ENCODE measurements at places on chromosomes 5 and 9.

- no peak for DNase-seq
Measured at GRCh38 chr9:19999491-20000057, 210.7 kb upstream of the SLC24A2 start.

GRCh38 chr9:109857336-109857735 is 77.3 kb downstream of the PALM2AKAP2 start:
- no peak for DNase-seq

GRCh38 chr9:137358126-137358525 is 56.1 kb upstream of the NRARP start:
- DNase-seq: no peak

- no peak for DNase-seq
Measured at GRCh38 chr5:36721664-36722235, 115.3 kb downstream of the SLC1A3 start.

DNA sequence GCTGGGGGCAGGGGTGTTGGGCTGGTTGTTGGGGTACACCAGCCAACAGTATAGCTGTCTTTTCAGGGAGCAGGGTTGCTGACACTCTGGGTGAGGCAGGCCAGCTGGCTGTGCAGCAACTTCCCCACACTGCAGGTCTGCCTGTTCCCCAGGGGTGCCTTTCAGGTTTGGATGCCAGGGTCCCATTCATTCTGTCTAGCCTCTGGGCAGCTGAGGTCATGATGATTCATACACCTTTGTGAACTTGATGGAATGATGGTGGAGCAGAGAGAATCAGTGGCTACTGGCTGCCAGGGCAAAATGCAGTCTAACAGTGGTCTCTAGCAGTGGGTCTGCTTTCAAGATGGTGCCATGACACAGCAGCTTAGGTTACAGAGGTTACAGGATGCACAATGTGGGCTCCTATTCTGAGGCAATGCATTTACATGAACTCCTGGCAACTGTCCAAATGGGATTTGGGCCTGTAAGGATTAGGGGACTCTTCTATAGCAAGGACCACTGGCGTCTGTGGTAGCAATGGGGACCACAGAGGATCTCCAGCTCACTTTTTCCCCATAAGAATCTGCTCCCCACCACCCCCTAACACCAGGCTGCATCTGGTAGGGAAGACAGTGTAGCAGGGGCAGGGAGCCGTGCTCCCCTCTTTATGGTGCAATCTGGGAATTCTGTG is 103.7 kb downstream of the FEM1C start:
- no peak for DNase-seq

DNA sequence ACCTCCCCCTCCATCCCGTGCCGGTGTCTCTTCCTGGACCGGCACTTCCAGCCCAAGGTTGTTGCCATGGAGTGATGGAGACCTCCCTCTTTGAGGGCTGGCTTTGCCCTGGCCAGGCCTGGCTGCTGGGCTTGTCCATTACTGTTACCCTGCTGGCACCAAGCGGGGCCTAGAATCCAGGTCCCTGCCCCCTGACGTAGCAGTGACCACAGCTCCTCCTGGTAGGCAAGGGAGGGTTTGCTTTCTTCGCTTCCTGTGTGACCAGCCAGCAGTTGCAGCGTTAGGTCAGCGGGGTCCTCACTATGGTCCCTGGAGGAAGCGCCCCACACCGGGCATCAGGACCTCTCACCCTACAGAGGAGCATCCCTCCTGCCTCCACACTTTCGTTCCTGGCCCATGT is 146.7 kb upstream of the COL5A1 start:
- no peak for DNase-seq

DNA sequence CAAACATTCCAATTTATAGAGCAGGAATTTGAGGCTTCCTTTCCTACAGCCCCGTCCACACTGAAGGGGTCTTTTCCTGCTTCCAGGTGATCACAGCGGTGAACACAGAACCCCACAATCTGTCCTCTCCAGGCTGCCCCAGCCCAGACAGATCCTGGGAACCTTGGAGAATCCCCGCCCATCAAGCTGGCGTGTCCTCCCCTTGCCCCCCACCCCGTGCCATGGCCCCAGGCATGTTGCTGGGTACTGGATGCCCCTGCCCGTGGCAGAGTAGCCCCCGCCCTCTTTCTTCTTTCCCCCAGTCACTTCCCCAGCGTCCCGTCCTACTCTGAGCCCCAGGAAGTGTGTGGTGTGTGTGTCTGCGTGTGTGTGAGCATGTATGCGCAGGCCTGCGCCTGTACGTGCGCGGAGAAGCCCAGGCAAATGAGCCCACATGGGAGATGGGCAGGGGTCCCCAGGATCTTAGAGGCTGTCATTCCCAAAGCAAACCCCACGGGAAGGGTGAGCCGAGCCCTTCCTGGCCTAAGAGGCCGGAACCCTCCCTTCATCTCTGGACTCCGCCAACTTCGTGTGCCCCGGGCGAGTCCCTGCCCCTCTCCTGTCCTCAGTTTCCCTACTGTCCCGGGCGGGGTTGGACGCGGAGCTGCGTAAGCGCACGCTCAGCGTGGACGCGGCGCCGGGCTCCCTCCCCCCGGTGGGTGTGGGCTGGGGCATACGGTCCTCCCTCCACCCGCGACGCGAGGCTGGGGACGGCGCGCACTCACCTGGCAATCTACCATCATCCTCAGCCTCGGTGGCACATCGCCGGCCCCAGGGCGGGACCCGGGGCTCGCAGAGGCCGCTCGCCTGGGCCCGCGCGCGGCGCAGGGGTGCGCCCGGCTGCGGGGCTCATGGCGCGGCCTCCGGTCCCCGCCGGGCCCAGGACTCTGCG is 15.2 kb downstream of the GBGT1 start:
- DNase-seq: no peak

DNA sequence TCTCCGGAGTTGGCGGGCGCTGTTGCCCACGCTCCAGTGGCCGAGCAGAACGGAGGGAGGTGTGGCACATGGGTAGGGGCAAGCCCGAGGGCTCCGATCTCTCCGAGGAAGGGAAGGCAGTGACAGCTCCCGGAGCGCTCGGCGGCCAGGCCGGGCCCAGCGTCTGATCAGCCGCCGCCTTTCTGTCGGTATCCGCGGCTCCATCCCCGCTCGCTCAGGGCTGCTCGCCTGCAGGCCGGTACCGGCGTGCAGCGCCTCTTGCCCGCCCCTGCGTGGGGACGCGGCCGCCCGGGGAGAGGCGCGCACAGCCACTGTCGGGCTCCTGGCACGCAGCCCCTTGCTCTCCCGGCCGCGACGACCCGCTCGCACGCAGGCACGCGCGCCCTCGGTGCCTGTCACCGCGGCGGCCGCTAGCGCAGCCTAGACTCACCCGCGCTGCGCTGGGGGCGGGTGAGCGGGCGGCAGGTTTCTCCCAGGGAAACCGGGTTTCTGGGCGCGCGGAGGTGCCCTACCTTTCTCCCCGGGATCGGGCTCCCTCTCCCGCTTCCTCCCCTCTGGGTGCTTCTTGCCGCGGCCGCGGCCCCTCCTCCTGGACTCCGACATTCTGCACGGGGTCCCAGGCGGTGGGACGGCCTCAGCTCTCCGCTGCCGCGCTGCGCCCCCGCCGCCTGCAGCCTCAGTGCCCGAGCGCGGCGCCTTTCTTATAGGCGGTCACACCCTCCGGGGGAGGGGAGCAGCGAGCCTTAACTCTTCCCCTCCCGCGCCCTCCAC is 108.4 kb downstream of the PSD2 start:
- no peak for DNase-seq

- DNase-seq: no peak
Measured at GRCh38 chr5:33381243-33381642, 59.5 kb upstream of the TARS1 start.

DNA sequence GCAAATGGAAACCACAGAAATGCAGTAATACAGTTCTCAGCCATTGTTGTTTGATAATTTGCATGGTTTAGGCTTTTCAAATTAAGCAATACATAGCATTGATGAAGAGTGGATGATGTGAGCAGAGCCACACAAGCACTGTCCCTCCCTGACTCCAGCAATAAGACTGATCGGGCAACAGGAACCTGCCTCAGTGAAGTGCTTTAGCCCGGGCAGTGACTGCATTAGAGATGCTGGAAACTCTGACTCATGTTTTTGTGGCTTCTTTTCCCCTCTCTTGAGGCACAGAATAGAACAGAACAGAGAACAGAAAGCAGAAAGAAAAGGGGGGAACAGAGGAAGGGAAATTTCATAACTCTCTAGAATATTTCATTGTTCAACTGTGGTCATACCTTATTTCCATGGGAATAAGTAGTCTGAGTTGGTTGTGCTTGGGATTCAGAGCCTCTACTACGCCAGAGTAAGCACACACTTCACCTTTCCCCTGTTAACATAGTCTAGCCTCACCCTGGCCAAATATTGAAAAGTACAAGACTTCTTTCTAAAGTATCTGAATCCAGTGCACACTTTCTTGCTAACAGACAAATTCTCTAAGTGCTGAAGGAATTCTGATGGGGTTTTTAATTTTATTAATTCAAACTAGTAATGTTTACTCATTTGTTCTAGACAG is 164.8 kb upstream of the VCAN start:
- no peak for DNase-seq

DNA sequence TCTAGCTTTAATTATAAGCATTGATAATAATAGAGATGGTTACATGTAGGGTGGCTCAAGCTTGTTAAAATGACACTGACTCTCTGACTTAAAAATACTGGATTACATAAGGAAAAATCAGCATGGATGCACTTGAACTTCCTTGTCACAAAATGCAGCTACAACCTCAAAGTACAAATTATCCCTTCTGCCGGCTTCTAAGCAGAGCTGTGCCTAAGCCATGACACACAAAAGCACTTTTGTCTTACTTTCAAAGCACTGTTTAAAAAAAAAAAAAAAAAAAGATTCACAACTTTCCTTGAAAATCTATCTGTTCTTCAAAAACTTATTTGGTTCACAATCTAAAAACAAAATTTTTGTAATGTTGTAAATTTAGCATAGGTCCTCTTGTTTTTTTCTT is 36.4 kb upstream of the ZFAND5 start:
- DNase-seq: no peak

GRCh38 chr5:122165559-122166078 is 36.3 kb downstream of the ZNF474 start:
- no peak for DNase-seq

GRCh38 chr5:124755565-124755964 is 9.1 kb upstream of the ZNF608 start:
- DNase-seq: no peak

- DNase-seq: no peak
Measured at GRCh38 chr9:71119746-71120145, 1.7 kb downstream of the TRPM3 start.

- no peak for DNase-seq
Measured at GRCh38 chr9:68626526-68626925, 78.5 kb upstream of the PIP5K1B start.

GRCh38 chr9:81559197-81559596 is 130.2 kb downstream of the TLE1 start:
- no peak for DNase-seq

DNA sequence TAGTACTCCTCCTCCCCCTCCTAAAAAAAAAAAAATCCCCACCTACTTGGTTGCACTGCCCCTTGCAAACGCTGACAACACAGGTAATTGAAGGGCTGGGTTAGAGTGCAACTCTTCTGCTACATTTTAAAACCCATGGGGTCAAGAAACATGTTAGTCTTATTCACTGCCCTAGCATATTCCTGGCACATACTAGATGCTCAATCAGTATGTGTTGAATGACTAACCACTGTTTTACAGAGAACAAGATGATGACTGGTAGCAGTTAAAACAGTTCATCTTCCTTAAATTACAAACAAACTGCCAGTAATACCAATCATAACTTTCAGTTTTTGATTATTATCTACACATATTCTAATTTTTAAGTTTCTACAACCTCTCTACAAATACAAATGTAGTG is 124.4 kb downstream of the NFIB start:
- DNase-seq: no peak

- no peak for DNase-seq
Measured at GRCh38 chr5:59317023-59317773, 576.3 kb downstream of the PDE4D start.

DNA sequence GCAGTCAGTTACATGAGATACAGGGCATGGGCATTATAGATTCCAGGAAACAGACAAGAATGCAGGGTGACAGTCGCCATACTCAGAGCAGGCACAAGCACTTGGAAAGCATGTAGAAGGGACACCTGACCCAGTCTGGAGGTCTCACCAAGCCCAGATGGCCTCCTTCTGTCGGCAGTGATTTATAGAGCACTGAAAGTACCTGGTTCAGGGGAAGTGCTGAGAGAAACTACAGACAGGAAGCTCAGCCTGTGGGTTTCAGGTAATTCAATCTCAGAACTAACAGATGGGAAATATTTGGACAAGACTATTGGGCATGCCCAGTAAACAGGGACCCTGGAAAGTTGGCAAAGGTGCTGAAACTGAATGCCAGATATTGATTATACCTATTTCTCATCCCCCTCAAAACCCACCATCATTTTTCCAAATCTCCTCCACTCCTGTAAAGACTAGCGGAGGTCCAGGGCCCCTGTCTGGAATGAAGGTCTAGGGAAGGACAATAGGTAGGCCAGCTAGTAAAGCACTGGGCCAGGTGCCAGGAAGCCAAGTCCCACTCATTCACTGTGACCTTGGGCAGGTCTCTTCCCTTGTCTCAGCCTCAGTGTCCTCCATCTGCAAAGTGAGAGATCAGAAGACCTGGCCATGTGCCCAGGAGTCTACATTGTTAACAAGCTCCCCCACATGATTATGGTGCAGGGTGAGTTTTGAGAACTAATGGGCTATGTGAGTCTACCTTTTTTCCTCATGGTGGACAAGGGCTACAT is 26.9 kb downstream of the KLHL3 start:
- no peak for DNase-seq

- no peak for DNase-seq
Measured at GRCh38 chr5:112333331-112333781, 85.7 kb downstream of the EPB41L4A start.

DNA sequence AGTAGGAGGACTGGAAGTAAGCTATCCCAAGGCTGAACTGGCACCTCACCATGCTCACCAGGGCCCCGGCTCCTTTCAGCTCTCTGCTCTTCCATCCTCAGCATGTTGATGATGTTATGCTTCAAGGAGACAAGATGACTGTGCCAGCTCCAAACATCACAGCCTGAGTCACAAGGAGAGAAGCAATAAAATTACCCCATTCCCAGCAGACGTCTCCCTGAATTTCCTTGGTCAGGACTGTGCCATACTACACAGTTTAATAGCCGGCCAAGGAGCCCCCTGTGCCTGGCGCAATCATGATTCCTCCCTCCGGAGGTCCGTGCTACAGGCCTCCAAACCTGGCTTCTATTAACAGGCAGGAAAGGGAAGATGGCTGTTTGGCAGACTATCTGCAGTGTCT is 51.2 kb upstream of the ROR2 start:
- no peak for DNase-seq

GRCh38 chr5:57216714-57217113 is 42.9 kb downstream of the GPBP1 start:
- DNase-seq: no peak

DNA sequence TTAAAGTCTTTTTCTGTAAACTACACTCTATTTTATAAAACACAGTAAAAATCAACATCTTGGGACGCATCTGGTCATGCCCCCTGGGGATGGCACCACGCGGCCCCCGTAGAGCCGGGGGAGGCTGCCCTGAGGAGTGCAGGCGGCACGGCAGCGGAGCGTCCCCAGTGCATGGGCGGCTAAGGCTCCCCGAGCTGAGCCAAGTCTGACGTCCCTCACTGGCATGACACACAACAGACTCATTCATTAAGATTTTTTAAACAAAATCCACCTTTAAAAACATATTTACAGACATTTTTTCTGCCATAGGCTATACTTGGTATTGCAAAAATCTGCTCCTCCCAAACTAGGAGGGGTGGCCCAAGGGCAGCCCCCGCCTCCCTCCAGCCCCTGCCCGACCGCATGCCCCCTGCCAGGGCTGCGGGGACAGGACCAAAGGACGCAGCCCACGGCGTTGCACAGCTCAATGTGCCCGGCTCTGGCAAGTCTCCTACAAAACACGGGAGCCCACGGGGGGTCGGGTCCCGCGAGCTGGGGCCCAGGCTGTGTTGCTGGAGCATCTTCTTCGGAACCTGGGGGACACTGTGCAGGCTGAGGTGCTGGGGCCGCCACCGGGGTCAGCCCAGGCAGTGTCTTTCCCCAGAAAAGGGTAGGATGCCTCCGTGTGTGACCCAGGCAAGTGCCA is 11.8 kb upstream of the SEC16A start:
- no peak for DNase-seq

Data from SHP77 treated with DMSO at 0.1 percent for 48 hours (cell line).